ENCODE measurements at places on chromosomes 11 and 22.

GRCh38 chr11:44229098-44229497 lies 80.8 kb downstream of the ALX4 start:
- H3K4me3 ChIP-seq: no peak overlapping the region
- no peaks in the 10 kb centered on the region for H3K36me3 ChIP-seq
- H3K4me1 ChIP-seq: no peaks in the 10 kb centered on the region
- no peak for DNase-seq
- no peaks in the 10 kb centered on the region for H3K27me3 ChIP-seq

DNA sequence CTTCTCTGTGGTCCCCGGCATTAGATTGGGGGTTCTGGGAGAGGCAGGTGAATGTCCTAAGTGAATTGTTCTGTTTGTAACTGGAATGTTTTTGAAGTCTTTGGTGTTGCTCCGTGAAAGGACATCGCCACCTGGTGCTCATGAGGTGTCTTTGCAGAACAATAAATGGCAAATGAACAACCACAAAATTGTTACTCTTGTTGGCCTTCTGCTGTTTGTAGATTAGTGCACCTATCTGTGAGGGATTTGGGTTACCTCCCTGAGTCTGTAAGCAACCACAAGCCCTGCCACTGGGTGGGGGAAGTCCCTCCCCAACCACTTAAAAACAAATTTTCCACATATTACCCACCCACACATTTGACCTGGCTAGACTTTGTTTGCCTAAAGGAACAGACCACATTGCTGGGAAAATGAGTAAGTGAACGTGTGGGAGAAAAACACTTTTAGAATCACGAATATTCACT lies 4.7 kb downstream of the MPEG1 start:
- H3K4me3 ChIP-seq: peak overlapping the region; percentile 99
- peaks cover 41% of the 10 kb centered on the region for H3K36me3 ChIP-seq
- H3K4me1 ChIP-seq: peaks cover 70% of the 10 kb centered on the region

- DNase-seq: no peak
- peaks cover 30% of the 10 kb centered on the region for H3K27me3 ChIP-seq
- H3K4me3 ChIP-seq: no peak overlapping the region
- no peaks in the 10 kb centered on the region for H3K4me1 ChIP-seq
- H3K36me3 ChIP-seq: no peaks in the 10 kb centered on the region
These were observed 127.2 kb upstream of the SYT13 start for GRCh38 chr11:45413156-45413858.

- no peaks in the 10 kb centered on the region for H3K27me3 ChIP-seq
- no peak for DNase-seq
- H3K27ac ChIP-seq: no peak overlapping the region
- H3K4me1 ChIP-seq: no peaks in the 10 kb centered on the region
These were observed 491.9 kb downstream of the OPCML start for GRCh38 chr11:133040289-133040900.
